ENCODE measurements at places on chromosomes 11 and 22. TPM values are rescaled to one million over a fixed set of nuclear protein-coding genes. Genes with fewer than 3 reads are reported as not detected.

TMEM86A gene
- 5.5 TPM for total RNA-seq

DNA sequence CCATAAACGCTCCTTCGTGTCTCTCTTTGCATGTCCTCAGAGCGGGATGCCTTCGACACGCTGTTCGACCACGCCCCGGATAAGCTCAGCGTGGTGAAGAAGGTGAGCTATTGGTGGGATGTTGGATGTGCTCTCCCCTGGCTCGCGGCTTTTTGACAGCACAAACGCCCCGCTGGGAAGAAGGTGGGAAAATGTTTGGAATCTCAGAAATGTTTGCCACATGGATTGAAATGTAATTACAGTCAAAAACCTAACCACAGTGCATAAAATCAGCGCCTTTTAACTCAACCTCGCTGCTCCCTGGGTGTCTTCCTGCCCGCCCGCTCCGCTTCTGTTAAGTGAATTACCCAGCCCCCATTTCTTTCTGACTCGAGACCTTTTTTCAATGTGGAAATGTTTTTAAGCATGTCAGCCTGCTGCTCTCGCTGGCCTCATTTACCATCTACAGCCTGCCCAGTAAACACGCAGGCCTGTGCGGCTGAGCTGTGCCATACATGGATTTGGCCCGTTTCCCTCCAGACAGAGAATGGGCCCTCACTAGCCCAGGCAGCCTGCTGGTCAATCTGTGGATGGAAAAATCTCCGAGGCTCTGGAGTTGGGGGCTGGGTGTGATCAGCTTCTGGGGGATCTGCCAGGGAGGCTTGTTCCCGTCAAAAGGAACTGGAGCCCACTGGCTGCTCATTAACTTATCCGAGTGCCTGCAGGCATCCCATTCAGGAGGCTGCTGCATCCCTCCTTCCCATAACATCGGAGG lies 32.7 kb upstream of the PARVG start:
- peak; percentile 64 for ATAC-seq

DNA sequence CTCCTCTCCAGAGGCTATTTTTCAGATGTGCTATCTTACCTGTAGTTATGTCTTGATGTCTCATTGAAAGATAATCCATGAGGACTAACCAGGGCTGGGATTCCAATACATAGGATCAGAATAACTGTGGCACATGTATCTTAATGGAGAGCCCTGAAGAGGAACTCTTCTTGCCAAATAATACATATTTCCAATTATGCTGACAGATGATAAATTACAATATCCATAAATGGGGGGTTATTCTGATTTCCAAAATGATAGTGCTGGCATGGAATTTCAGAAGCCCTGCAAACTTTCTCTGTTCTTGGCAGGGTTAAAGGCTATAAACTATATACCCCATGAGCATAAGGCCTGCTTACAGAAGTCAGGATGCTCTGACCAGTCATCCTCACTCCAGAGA lies 154.2 kb downstream of the ATG16L2 start:
- ATAC-seq: no peak

GRCh38 chr11:8098879-8099278 lies 17.9 kb downstream of the TUB start:
- ATAC-seq: no peak

DNA sequence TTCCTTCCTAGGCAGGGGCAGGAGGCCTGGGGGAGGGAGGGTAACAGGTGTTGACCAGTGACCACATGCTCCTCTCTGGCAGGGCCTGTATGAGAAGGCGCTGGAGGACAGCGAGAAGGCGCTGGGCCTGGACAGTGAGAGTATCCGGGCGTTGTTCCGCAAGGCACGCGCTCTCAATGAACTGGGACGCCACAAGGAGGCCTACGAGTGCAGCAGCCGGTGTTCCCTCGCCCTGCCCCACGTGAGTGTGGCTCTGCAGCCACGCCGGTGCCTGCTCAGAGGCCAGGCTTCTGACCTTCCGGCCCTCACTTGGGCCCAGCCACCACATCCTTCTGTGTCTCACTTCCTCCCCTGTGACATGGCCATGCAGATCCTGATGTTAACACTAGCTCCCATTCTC lies 25.8 kb downstream of the ZC3H7B start:
- no peak for ATAC-seq

Measured in gastroesophageal sphincter (tissue), 4 donors.